ENCODE measurements at places on chromosomes 7 and 10. TPM values are rescaled to one million over a fixed set of nuclear protein-coding genes. Genes with fewer than 3 reads are reported as not detected.

HECW1 gene
- total RNA-seq, result 16.6 TPM

GFRA1 gene
- 8.4 TPM for total RNA-seq

C7orf33 gene
- not detected for total RNA-seq

PRSS1 gene
- not detected for total RNA-seq
